Osteoblast (primary cell): ENCODE measurements at places on chromosomes 2 and 18. TPM values are rescaled to one million over a fixed set of nuclear protein-coding genes. Genes with fewer than 3 reads are reported as not detected.

- DNase-seq: no peak
Observed at GRCh38 chr2:141728886-141729285, 401.9 kb downstream of the LRP1B start.

DNA sequence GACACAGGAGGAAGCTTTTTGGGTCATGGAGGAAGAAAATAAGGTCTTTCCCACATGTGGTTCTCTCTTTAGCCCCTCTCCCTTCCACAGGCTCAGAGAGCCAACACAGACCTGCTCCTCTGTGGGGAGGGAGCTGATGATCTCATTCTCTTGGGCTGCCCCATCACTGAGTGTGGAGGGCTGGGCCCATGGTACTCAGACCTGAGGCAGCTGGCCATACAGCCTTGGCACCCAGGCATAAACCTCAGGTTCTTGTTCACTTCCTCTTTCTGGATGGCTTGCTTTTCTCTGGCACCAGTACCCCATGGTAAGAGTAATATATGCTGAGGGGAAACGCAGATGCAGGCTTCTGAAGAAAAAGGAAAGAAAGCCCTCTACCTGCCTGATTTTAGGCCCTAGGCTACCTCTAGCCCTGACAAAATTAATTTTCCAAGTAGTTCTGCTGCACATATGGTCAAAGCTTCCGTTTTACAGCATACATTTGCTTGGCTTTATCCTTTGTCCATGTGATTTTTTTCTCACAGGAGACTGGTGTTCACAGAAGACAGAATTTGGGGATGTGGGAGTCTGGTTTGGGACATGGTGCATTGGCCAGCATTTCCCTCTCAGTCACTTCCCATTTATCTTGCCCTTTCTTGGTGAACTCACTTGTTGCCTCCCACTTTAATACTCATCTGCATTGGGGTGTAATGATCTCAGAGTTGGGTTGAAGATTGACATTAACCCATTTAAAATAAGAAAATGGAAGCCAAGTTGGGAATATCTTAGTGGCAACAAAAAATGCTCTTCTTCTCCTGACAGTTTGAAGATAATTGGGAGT is 11.1 kb downstream of the DHRS9 start:
- peak; percentile 29 for DNase-seq

MARCO gene
- total RNA-seq: not detected in 2 replicates

DNA sequence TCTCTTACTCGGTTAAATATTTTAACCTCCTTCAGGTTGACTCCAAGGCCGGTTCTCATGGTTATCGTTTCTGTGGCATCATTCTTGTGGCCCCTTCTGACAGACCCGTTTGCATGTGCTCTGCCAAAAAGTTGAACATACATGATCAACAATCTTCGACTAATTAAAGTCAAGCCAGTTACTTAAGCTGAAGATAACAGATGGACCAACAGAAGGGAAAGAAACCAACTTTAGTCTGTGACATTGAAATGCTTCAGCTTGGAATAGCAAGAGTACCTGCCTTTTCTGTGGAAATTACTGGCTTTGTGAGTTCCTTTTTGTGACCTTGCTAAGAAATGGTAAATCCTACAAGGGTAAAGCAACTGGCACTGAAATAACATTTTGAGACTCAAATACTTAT is 1429.1 kb downstream of the LRP1B start:
- no peak for DNase-seq

NAT8 gene
- total RNA-seq: not detected in 2 replicates

ZNF396 gene
- total RNA-seq: 1.8 and 3.3 TPM in 2 replicates

DNA sequence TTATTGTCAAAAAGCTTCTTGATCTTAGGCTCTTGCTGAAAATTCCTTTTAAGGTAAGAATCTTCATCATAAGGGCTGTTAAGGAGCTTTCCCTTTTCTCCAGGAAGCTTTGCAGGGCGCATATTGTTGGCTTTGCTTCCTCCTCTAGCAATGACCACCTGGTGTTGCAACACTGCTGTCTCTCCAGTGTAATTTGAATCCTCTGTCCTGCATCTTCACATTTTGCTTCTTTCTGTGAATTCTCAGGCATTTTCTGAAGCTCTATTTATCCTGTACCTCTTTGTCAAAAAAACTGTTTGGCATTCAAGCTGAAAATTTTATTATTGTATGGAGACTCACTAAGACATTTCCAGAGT is 533.1 kb upstream of the CHAC2 start:
- no peak for DNase-seq

DNA sequence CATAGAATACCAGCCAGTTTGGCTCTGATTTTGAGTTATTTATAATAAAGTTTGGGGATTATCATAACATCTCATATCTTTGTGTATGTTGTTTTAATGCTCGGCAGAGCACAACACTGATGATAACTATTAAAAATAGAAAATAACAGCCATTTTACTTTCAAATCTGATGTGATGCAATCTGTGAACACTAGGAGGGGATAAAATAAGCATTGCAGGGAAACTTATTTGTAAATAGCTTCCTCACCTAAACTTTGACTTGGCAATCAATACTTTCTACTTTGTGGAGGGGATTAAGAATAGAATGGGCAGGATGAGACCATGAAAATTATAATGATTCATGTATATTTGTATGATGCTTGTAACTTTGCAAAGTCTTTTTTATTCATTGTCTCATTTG is 54.4 kb downstream of the USP14 start:
- no peak for DNase-seq

GPR155 gene
- total RNA-seq: 3.5 and 4.3 TPM in 2 replicates

PTPRN gene
- under 0.01 and 1.2 TPM in 2 replicates for total RNA-seq

DNA sequence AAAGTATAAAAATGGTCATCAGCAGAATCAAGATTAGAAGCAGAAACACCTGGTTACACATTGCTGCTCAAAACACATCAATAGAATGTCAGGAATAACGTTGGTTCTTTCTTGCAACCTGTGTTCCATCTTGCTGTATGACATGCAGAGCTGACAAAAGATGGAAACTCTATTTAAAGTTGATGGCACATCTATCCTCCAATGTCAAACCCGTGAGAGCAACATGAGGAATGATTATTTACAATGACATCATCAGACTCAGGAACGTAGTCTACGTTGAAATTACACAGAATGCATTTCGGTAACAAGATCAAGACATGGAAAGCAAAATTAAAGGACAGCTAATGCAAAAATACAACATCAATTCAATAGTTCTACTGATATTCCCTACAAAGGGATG is 26.2 kb upstream of the TTN start:
- DNase-seq: no peak

DNA sequence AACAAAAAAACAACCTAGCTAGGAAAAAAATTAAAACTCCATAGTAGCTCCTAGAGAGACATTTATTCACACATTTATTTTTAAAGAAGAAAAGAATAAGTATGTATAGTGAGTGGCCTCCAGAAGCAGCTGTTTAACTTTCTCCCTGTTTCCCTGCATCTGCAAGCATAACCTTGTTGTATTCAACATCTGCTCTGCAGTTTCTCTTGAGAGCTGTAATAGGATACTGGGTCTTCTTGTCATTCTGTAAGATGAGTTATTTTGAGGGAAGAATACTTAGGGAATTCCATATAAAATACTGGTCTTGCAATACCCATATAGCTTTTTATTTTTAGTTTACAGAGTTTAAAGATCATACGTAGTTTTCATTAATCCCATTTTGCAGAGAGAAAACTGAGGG is 246.6 kb downstream of the LRRTM1 start:
- no peak for DNase-seq

DNA sequence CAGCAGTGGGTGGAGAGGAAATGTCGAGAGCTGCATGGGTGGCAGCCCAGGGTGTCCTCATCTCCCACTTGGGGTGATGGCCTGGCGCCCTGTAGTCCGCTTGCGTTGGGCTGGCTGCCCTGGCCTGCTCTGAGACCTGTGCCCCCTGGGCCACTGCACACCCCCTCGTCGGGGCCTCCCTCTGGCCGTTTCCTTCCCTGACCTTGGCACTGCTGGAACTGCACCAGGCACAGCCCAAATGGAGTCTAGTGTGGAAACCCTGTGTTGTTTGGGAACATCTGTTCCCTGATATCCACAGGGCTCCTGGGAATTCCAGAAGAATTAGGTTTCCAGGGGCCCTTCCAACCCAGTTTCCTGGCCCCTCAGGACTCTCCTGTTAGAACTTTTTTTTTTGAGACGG is 13.9 kb downstream of the EFHD1 start:
- DNase-seq: peak; percentile 58

CPLX4 gene
- not detected in 2 replicates for total RNA-seq

DNA sequence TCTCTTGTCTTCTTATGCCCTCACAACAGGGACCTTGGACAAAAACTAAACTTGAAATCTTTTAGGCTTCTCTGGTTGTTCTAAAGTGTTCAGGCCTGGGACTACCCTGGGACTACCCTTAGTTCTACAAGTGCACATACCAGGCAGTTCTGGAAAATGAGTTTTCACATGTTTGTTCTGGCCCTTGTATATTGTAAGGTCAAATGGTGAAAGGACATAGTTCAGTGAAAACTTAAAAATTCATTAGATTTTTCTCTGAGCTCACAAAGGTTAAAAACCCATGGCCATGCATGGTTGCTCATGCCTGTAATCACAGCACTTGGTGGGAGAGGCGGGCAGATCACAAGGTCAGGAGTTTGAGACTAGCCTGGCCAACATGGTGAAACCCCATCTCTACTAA is 875.5 kb upstream of the FAM98A start:
- DNase-seq: no peak

KDM3A gene
- 28.9 and 36.9 TPM in 2 replicates for total RNA-seq

- DNase-seq: no peak
Observed at GRCh38 chr2:64626963-64627760, 26.6 kb downstream of the SERTAD2 start.

GRCh38 chr2:29753671-29754444 is 167.5 kb downstream of the ALK start:
- DNase-seq: peak; percentile 90

INHA gene
- total RNA-seq: under 0.01 and 0.29 TPM in 2 replicates

CYTIP gene
- 1.2 and 1.4 TPM in 2 replicates for total RNA-seq

VAMP5 gene
- 21.8 and 27.1 TPM in 2 replicates for total RNA-seq

GRCh38 chr18:41999751-42000150 is 44.7 kb downstream of the PIK3C3 start:
- no peak for DNase-seq

DNA sequence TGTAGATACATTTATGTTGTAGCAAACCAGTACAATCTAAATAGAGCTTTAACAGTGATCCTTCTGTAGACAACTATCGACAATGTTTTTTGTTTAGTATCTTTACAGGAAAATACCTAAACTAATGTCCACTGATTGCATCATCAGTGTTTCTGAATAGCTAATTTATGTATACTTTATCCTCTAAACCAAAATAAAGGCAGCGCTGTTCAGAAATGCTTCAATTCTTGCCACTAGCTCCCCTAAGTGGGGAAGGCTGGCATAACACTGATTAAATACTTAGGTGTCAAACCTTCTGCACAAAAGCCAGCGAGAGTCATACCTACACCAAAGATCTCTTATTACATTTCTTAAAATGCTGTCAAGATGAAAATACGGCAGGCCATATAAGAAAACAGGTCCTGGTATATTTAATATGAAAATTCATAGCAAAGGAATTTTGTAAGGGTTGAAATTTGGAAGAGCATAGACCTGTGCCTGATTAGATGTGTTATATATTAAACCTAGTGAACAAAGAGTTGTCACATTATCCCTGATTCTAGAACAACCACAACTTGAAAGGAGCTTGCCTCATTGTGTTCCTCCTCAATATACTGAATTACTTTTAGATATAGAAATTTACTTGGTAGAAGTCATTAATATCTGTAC is 1693.4 kb upstream of the SLC39A10 start:
- DNase-seq: peak; percentile 13

SPP2 gene
- not detected in 2 replicates for total RNA-seq

DNA sequence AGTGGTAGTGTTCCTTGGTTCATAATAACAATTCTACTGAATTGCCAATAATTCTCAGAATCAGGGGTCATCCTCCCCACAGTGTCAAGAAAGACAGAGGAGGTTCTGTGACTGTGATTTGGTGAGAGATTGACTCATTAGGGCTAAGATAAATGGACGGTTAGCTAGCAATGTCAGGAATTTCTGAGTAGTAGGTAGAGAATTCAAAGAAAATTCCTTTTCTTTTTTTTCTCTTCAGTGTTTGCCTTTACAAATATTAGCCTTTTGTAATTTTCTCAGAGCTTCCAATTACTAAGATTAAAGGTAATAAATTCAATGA is 16.8 kb upstream of the CRIM1 start:
- DNase-seq: no peak

LIMS3 gene
- total RNA-seq: 3.2 and 7.2 TPM in 2 replicates

DNA sequence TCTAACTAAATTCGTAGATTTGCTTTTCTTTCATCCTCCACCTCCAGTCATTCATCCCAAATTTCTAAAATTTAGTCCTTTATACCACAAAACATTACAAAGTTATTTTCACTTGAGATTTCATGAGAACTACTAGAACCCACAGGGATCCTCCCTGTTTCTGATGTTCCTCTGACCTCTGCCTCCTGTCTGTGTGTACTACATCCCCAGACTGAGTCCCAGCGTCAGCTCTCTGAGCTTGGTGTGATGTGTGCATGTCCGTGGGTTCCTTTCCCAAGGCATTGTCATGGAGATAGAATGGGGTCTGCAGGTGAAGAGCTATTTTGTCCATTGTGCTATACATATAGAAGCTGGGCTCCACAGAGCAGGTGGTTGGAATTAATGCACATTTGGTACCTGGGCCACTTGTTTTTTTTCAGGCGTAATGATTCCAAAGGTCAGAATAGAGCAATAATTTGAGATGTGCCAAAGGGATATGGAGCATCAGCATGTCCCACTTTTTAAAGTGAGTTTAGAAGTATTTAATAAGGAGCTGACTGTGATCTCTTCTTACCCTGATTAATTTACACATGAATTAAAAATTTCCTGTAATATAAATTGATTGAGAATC is 151.2 kb upstream of the BOD1L2 start:
- DNase-seq: no peak

FNDC4 gene
- 21.2 and 21.4 TPM in 2 replicates for total RNA-seq

GRCh38 chr2:122486705-122487415 is 731.4 kb downstream of the TSN start:
- no peak for DNase-seq

GRCh38 chr2:16160281-16161084 is 220.1 kb downstream of the MYCN start:
- DNase-seq: no peak

ADNP2 gene
- total RNA-seq: 22.1 and 22.4 TPM in 2 replicates

- DNase-seq: no peak
Observed at GRCh38 chr2:209121691-209122090, 302.2 kb upstream of the MAP2 start.

GRCh38 chr18:22977847-22978701 is 44.9 kb downstream of the RBBP8 start:
- DNase-seq: peak; percentile 86

ABCG5 gene
- not detected in 2 replicates for total RNA-seq

GRCh38 chr2:37873229-37873628 is 51.9 kb upstream of the RMDN2 start:
- no peak for DNase-seq

- DNase-seq: peak; percentile 94
Observed at GRCh38 chr18:8389391-8390340, 219.6 kb upstream of the RAB12 start.

GRCh38 chr2:177359836-177360595 is 32.6 kb upstream of the AGPS start:
- no peak for DNase-seq

RNF181 gene
- 124 and 146 TPM in 2 replicates for total RNA-seq

GRCh38 chr2:189702071-189702470 is 27.6 kb downstream of the ANKAR start:
- no peak for DNase-seq

- DNase-seq: peak; percentile 59
Observed at GRCh38 chr2:215535741-215536140, 99.9 kb upstream of the FN1 start.

COL4A3 gene
- not detected in 2 replicates for total RNA-seq
